ENCODE measurements at places on chromosomes 4 and X. TPM values are rescaled to one million over a fixed set of nuclear protein-coding genes. Genes with fewer than 3 reads are reported as not detected.

DNA sequence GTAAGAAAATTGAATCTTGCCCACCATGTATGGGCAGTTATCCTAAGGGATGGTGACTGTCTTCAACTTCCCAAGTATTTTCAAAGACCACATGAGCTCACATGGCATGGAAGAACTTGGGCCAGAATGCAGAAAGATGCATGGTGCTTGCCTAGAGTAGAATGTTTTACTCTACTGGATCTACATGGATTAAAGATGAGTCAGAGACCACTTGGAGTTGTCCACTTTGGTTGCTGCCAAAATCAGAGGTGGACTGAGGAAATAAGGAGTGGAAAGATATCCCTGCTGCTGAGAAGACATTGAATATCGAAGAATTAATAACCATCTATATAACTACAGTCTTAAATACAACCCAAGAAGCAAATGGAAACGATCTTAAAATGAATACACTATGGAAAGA lies 498.1 kb downstream of the NLGN4X start:
- no peaks in the 10 kb centered on the region for H3K4me1 ChIP-seq
- no peak for DNase-seq
- H3K27me3 ChIP-seq, result no peaks in the 10 kb centered on the region

DNA sequence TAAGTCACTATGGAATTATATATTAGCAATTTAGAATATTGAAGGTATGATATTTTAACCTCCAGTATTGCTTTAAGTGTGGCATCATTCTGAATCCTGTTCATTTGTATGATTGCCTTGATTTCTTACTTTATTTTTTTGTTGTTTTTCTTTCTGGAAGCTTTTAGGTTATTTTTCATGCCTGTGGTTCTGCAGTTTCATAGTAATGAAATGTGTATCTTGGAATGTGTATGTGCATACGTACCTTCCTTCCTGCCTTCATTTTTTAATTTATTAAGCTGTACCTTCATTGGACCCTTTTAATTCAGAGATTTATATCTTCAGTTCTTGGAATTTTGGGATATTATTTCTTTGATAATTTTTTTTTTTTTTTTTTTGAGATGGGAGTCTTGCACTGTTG lies 22.1 kb downstream of the CPEB2 start:
- DNase-seq, result no peak
- H3K4me3 ChIP-seq, result no peak overlapping the region
- H3K4me1 ChIP-seq, result no peaks in the 10 kb centered on the region
- H3K27me3 ChIP-seq, result no peaks in the 10 kb centered on the region
- H3K36me3 ChIP-seq, result no peaks in the 10 kb centered on the region

PASD1 gene
- not detected for total RNA-seq

PNCK gene
- total RNA-seq, result 26.8 TPM

OR13H1 gene
- total RNA-seq, result not detected

TIGD4 gene
- 2.0 TPM for total RNA-seq

CCKAR gene
- total RNA-seq, result not detected

All from H9 (cell line).